Fibroblast of lung (primary cell): ENCODE measurements at places on chromosomes 2 and 18.

DNA sequence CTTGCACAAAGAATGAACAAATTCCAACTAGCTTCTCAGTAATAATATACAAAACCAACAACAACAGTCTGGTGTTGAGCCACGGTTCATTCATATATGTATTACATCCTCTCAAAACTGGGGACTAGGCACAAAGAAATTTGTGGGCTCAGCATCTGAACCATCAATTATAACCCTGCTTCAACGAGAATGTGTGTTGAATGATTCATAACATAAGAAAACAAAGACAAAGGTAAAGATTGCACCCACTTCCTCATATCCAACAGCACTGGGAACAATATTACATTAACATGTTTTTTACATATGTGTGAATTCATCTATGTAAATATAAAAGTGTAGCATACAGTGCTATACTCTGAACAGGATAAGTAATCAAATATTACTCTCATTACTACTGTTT, 144.8 kb downstream of the CDH2 start:
- no peak overlapping the region for H3K4me3 ChIP-seq
- no peaks in the 10 kb centered on the region for H3K36me3 ChIP-seq
- no peak overlapping the region for H3K27ac ChIP-seq
- H3K4me1 ChIP-seq: no peaks in the 10 kb centered on the region

- H3K27ac ChIP-seq: no peak overlapping the region
- DNase-seq: no peak
- no peaks in the 10 kb centered on the region for H3K4me1 ChIP-seq
- H3K36me3 ChIP-seq: no peaks in the 10 kb centered on the region
Measured at GRCh38 chr2:221397187-221397586, 174.9 kb downstream of the EPHA4 start.

GRCh38 chr2:226983895-226984749, 148.3 kb downstream of the RHBDD1 start:
- H3K27ac ChIP-seq: no peak overlapping the region
- no peak for DNase-seq
- no peak overlapping the region for H3K4me3 ChIP-seq
- no peaks in the 10 kb centered on the region for H3K27me3 ChIP-seq
- H3K4me1 ChIP-seq: peaks cover 3% of the 10 kb centered on the region

DNA sequence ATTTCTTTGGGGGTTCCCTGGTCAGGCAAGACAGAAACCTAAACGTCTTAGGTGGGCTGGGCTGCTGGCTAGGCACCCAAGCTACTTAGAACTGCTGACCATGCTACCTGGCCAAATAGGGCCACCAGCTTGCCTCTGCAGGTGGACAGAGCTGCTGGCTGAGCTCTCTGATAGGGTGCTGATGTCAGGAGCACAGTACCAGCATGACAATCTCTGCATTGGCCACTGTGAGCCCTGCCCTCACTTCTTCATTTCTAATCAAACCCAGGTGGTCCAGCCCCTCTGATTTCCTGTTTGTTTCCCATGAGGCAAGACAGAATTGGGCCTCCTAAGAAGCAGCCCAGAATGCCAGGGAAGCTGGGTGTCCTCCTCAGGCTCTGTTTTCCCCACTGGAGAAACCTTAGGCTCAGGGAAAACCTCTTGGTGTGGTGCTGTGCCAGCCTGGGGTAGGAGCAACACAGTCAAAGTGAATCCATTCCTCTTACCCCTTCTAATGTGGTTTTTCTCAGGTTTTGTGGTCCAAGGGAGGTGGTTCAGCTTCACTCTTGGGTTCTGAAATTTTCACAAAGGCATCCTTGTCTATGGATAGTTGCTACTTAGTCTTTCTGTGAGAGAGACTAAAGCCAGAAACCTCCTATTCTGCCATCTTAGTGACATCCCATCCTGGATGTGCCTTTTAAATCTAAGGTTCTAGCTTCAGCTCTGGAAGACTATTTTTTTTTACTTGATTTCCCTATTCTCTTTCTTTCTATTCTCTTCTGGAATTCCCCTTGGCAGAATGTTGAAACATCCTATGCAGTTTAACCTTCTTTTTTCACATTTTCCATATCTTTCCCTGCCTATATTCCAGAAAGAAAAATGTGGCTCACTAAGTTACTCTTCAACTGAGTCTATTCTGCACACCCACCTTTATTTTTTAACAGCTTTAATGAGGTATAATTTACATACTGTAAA, 15.2 kb downstream of the SP100 start:
- H3K4me3 ChIP-seq: no peak overlapping the region
- no peak for DNase-seq
- no peaks in the 10 kb centered on the region for H3K27me3 ChIP-seq
- H3K27ac ChIP-seq: no peak overlapping the region
- H3K4me1 ChIP-seq: peaks cover 3% of the 10 kb centered on the region

DNA sequence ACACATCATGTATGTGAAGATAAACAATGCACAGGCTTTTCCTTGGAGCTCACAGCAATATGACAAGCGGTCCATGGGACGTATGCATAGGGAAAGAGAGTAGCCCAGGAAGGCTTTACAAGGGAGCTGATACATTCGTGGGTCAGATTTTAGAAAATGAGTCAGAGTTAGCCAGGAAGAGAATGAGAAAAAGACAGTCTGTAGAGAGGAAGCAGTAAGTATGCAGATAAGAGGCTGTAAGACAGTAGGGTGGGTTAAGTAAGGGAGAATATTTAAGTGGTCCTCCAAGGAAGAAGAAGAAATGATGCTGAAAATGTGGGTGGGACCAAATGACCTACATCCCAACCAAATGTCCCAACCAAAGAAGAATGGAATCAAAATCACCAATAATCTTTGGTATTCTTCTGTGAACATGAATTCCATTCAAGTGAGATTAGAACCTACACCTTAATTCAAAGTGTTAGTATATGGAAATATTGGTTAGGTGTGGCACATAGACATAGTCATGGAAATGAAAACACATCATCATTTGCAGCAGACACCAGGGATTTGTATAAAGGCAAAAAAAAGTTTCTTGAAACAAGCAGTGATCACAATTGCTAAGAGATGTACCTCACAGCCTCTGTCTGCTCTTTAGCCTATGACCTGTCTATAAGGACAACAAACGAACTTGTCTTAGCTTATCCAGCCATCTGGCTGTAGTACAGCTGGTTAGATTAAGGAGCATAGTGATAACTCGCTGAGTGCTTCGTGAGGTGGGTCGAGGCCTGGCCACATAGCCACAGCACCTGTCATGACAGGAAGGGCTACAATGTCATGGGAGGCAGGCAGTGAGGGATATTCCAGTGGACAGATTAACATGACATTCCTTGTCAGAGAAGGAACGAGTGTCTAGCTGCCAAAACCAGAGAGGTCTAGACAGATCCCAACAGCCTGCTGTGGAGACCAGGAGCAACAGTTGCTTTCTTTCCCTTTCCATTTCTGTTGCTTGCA, 133.6 kb downstream of the ALK start:
- no peaks in the 10 kb centered on the region for H3K4me1 ChIP-seq
- no peak for DNase-seq
- no peak overlapping the region for H3K4me3 ChIP-seq
- H3K27me3 ChIP-seq: peaks cover 3% of the 10 kb centered on the region

DNA sequence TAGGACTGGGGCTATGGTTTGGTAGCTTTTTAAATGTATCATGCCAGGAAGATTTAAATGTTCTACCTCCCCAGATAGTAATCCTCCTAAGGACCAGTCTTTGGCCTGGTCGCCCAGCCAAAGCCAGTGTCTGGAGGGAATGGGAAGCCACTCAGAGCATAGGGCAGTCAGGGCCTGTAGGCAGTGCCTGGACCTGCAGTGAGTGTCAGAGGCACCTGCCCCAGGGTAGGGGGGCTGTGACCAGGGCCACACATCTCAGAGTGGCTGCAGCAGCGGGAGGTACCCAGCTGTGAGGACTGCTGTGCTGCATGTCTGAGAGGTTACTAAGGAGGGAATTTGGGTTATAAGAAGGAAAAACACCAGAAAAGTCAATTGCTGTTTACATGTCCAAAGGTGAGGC, 57.7 kb downstream of the MYT1L start:
- H3K4me3 ChIP-seq: no peak overlapping the region
- no peak for DNase-seq
- no peaks in the 10 kb centered on the region for H3K27me3 ChIP-seq
- no peaks in the 10 kb centered on the region for H3K4me1 ChIP-seq

DNA sequence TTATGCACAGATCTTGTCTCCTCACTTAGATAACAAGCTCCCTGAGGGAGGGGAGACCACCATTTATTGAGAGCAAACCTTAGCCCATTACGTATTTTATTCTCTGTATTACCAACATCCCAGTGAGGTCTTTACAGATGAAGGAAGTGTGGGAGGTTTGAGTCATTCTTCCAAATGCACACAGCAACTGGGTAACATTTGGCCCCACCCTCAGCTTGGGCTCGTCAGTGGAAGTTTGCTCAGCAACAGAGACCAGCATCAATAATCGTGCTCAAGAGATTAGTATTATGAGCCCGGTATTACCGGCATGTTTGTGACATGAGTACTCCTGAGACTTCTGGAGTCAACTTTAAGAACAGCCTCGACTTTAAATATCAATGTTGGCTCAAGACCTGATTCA, 168.6 kb downstream of the ETAA1 start:
- no peak overlapping the region for H3K27ac ChIP-seq
- DNase-seq: peak; percentile 96
- H3K36me3 ChIP-seq: no peaks in the 10 kb centered on the region
- H3K4me1 ChIP-seq: peaks cover 18% of the 10 kb centered on the region
- H3K4me3 ChIP-seq: no peak overlapping the region

GRCh38 chr2:163692611-163693482, 43.0 kb downstream of the FIGN start:
- H3K27ac ChIP-seq: no peak overlapping the region
- DNase-seq: peak; percentile 51
- no peaks in the 10 kb centered on the region for H3K36me3 ChIP-seq
- H3K4me1 ChIP-seq: peaks cover 2% of the 10 kb centered on the region
- no peak overlapping the region for H3K4me3 ChIP-seq
- no peaks in the 10 kb centered on the region for H3K27me3 ChIP-seq

DNA sequence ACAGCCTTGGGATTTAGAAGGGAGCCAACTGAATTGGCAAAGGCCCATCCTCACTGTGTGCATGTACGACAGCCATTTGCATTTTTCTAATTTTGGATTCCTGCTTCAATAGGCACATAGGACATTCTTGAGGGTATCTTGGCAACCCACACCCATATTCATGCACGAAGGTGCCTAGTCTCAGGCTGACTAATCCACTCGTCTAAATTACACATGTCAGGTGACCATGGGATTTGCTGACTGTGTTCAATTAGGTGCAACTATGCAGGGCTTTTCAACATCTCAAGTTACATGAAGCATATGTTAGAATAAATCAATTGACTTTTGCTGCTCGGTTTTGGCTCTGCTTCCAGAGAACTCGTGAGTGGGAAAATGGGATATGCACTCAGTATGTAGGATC, 249.7 kb downstream of the SP3 start:
- H3K27ac ChIP-seq: no peak overlapping the region
- H3K4me3 ChIP-seq: no peak overlapping the region
- peak; percentile 45 for DNase-seq
- peaks cover 2% of the 10 kb centered on the region for H3K27me3 ChIP-seq

- peaks cover 2% of the 10 kb centered on the region for H3K36me3 ChIP-seq
- H3K27me3 ChIP-seq: no peaks in the 10 kb centered on the region
- no peak for DNase-seq
Measured at GRCh38 chr2:232757905-232758304, 18.5 kb downstream of the KCNJ13 start.

DNA sequence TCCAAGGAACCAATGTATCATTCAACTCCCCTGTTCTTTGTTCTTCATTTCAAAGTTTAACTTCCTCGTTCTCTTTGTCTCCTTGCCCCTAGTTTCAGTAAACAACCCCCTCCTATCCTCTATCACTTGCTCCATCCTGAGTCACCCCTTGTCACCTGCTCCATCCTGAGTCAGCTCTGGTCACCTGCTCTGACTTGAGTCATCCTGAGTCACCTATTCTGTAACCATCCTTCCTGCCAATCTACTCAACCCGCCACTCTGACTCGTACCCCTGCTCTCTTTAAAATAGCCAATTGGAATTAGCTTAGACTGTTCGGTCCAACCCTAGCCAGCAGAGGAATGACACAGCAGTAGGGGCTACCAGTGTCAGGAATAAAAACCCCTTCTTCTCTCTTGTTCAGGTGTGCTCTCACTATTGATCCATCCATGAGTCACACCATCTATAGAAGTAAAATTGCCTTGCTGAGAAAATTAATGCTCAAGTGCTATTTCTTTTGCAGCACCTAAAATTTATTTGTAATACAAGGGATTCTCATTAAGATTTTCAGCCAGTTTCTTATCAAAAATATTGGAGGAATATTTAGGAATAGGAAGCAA, 326.8 kb downstream of the AKAIN1 start:
- H3K27ac ChIP-seq: no peak overlapping the region
- H3K4me1 ChIP-seq: no peaks in the 10 kb centered on the region
- H3K36me3 ChIP-seq: no peaks in the 10 kb centered on the region
- H3K4me3 ChIP-seq: no peak overlapping the region
- no peak for DNase-seq

GRCh38 chr2:86686905-86687304, 33.2 kb upstream of the RMND5A start:
- H3K4me3 ChIP-seq: no peak overlapping the region
- no peak overlapping the region for H3K27ac ChIP-seq
- H3K36me3 ChIP-seq: no peaks in the 10 kb centered on the region
